Articular chondrocyte of knee joint (primary cell): ENCODE measurements at places on chromosomes 7 and 10. TPM values are rescaled to one million over a fixed set of nuclear protein-coding genes. Genes with fewer than 3 reads are reported as not detected.

SH2D4B gene
- not detected in 2 replicates for total RNA-seq

PHKG1 gene
- 3.7 and 4.6 TPM in 2 replicates for total RNA-seq

MOGAT3 gene
- total RNA-seq = not detected in 2 replicates

SOSTDC1 gene
- total RNA-seq = not detected in 2 replicates

PTF1A gene
- total RNA-seq = not detected in 2 replicates

PPP1R17 gene
- not detected in 2 replicates for total RNA-seq
